ENCODE measurements at places on chromosomes 12 and 14. TPM values are rescaled to one million over a fixed set of nuclear protein-coding genes. Genes with fewer than 3 reads are reported as not detected.

The IFI27 gene
- polyA plus RNA-seq, result 2.2 TPM

The SPTB gene
- 1.9 TPM for polyA plus RNA-seq

The RAPGEF3 gene
- 1.5 TPM for polyA plus RNA-seq

The APOF gene
- polyA plus RNA-seq, result not detected

The ALDH1L2 gene
- polyA plus RNA-seq, result 1.0 TPM

The SLC6A13 gene
- polyA plus RNA-seq, result 1.6 TPM

The GPRC5D gene
- not detected for polyA plus RNA-seq

The CEBPE gene
- polyA plus RNA-seq, result not detected

The MAP1LC3B2 gene
- 1.8 TPM for polyA plus RNA-seq

The TEX22 gene
- polyA plus RNA-seq, result not detected

The TROAP gene
- 1.3 TPM for polyA plus RNA-seq

The GNG2 gene
- 515 TPM for polyA plus RNA-seq

The RIN3 gene
- not detected for polyA plus RNA-seq

The SYCP3 gene
- 3.4 TPM for polyA plus RNA-seq

The PCED1B gene
- polyA plus RNA-seq, result not detected

The ATF1 gene
- polyA plus RNA-seq, result 11.0 TPM

The ATG101 gene
- polyA plus RNA-seq, result 53.9 TPM

The PTGER2 gene
- not detected for polyA plus RNA-seq

The MLEC gene
- 33.2 TPM for polyA plus RNA-seq

The PMEL gene
- not detected for polyA plus RNA-seq

The PLEK2 gene
- not detected for polyA plus RNA-seq

The DPY19L2 gene
- 37.9 TPM for polyA plus RNA-seq

The CDCA3 gene
- 7.3 TPM for polyA plus RNA-seq

The CABP1 gene
- polyA plus RNA-seq, result 0.71 TPM

The RAD51B gene
- polyA plus RNA-seq, result 3.1 TPM

The DPPA3 gene
- polyA plus RNA-seq, result not detected

The DHRS1 gene
- polyA plus RNA-seq, result 5.5 TPM

The MSI1 gene
- 7.5 TPM for polyA plus RNA-seq

The SCARB1 gene
- polyA plus RNA-seq, result 5.8 TPM

The CCDC177 gene
- polyA plus RNA-seq, result 3.2 TPM

The JAG2 gene
- 31.5 TPM for polyA plus RNA-seq

The MYH6 gene
- not detected for polyA plus RNA-seq

The MYO1H gene
- 9.2 TPM for polyA plus RNA-seq

The IGF1 gene
- not detected for polyA plus RNA-seq

The PPP4R4 gene
- polyA plus RNA-seq, result 4.8 TPM

The GPR132 gene
- polyA plus RNA-seq, result not detected

The ISM2 gene
- 2.7 TPM for polyA plus RNA-seq

The FKBP3 gene
- 189 TPM for polyA plus RNA-seq

The PNMA1 gene
- polyA plus RNA-seq, result 191 TPM

The MYF5 gene
- polyA plus RNA-seq, result not detected

The HOXC12 gene
- polyA plus RNA-seq, result not detected

The IL31 gene
- not detected for polyA plus RNA-seq

The LYZ gene
- polyA plus RNA-seq, result not detected

The LBHD2 gene
- not detected for polyA plus RNA-seq

The EPYC gene
- polyA plus RNA-seq, result not detected

The GATC gene
- polyA plus RNA-seq, result 43.6 TPM

The KIF5A gene
- 58.8 TPM for polyA plus RNA-seq

Measured in neural cell (in vitro differentiated cells).